ENCODE measurements at places on chromosomes 7 and 10.

DNA sequence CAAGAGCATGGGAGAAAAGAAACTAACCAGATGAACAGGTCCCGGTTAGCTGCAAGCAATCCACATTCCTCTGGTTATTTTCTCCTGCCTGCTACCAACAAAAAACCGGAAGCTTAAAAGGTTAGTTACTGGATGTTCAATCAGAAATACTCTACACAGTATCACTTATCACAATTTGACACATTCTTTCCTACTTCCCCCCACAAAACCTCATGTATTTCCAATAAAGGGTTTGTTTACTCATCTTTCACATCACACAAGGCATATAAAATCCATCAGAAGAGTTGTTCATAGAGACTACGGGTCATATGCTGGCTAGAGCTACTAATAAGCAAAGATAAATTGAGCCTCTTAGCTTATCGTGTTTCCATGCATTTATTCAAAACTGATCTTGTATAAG, 4.8 kb downstream of the SLC25A28 start:
- no peak for DNase-seq

DNA sequence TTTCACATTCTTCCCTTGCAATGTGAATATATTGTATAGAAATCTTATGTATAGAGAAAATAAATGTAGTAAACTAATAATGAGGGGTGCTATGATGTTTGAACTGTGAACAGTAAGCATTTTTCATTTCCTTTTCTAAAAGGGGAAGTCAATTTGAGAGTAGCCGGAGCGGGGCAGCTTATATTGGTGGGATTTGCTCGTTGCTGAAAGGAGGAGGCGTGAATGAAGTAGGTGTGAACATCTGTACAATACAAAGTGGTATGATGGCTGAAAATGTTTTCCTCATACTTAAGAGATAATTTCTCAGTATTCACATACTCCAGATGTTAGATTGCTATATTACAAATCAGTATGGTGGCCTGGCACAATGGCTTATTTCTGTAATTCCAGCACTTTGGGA, 87.1 kb downstream of the SRI start:
- DNase-seq, result no peak

- no peak for DNase-seq
These were observed 18.4 kb downstream of the RCC1L start for GRCh38 chr7:75055155-75055554.

DNA sequence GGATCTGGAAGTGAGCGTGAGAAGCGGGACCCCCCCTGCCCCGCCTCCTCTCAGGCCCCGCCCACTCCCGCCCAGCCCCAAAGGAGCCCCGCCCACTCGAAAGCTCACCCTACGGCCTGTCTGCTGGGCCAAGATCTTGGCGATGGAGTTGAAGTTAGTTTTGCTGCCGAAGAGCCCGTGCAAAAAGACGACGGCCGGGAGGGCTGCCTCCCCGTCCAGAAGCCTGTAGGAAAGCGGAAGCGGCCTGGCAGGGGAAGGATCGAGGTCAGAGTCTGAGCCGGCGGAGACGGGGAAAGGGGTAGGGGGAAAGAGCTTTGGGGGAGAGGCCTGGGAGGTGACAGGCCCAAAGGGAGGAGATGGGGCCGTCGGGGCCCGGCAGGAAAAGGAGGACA, 386 bp downstream of the ABHD11 start:
- DNase-seq, result peak; percentile 67

DNA sequence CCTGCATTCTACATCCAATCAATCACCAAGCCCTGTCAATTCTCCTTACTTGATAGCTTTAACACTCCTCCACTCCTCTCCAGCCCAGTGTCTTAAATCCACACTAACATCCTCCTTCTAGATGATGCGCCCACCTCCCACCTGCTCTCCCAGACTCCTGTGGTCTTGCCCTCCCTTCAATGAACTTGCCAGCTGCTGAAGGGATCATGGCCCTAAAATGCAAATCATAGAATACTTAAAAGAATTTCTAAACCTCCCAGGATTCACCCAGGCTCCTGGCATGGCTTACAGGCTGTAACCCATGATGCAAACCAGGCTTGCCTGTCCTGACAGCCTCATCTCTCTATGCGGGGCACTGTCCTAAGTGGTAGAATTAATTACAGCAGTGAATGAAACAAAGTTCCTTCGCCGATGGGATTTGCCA, 43.6 kb downstream of the SYPL1 start:
- no peak for DNase-seq
